ENCODE measurements at places on chromosomes 4 and X.

GRCh38 chr4:133270021-133270570 is 121.0 kb downstream of the PCDH10 start:
- DNase-seq, result peak; percentile 2

- DNase-seq, result no peak
Observed at GRCh38 chr4:183321516-183321915, 710 bp downstream of the CLDN24 start.

- DNase-seq, result peak; percentile 20
Observed at GRCh38 chr4:40401631-40402030, 66.5 kb downstream of the CHRNA9 start.

- DNase-seq, result no peak
Observed at GRCh38 chr4:109111031-109111430, 191.4 kb downstream of the COL25A1 start.

DNA sequence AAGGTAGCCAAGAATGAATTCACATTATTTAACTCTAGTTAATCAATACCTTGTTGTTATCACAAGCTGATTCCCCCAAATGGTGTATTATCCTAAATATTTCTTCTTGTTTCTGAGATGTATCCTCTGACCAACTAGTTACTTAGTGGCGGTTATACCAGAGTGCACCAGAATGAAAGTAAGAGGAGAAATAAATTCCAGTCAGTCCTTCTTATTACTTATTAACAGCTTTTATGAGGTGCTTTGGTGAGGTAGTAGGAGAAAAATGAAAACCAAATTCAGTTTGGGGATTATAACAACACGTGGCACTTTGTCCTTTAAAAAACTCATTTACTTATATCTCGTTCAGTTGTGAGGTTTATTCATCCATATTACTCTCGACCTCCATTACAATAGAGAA is 101.9 kb downstream of the AMMECR1 start:
- DNase-seq, result no peak

GRCh38 chrX:69060631-69061408 is 104.4 kb downstream of the PJA1 start:
- DNase-seq, result peak; percentile 66

DNA sequence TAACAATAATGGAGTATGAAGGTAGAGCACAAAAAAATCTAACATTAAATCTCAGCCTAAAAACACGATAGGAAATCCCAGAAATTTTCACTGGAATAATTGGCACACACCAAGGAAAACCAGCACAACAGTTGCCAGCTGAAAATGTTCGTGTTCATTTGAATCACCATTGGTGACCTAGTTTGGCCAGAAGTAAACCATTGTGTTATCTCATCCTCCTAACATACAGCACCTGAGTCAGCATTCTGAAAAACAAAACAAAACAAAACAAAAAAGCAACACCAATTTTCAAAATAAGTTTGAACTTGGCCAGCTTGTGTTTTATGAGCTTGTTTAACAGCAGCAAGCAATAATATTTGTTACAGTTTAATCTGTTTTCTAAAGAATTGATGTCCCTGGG is 41.1 kb downstream of the UCHL1 start:
- no peak for DNase-seq

GRCh38 chr4:6448476-6449170 is 23.8 kb downstream of the PPP2R2C start:
- DNase-seq, result no peak

DNA sequence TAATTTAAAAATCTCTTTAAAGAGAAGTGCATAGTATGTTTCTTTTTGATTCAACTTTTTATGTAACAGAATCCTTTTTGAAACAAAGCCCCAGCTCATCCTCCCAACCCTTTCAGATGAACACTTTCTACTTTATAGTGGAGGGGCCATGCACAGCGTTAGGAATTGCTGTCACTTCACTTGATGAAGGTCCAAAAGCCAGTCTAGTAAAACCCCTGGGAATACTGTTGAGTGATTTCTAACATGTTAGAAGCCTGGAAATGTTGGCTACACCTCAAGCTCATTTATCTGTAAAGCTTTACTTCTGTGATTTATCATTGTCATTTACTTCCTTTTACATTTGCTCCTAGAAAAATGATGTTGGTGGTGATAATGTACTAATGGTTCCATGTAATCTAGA is 1608.9 kb upstream of the TENM3 start:
- DNase-seq, result no peak

DNA sequence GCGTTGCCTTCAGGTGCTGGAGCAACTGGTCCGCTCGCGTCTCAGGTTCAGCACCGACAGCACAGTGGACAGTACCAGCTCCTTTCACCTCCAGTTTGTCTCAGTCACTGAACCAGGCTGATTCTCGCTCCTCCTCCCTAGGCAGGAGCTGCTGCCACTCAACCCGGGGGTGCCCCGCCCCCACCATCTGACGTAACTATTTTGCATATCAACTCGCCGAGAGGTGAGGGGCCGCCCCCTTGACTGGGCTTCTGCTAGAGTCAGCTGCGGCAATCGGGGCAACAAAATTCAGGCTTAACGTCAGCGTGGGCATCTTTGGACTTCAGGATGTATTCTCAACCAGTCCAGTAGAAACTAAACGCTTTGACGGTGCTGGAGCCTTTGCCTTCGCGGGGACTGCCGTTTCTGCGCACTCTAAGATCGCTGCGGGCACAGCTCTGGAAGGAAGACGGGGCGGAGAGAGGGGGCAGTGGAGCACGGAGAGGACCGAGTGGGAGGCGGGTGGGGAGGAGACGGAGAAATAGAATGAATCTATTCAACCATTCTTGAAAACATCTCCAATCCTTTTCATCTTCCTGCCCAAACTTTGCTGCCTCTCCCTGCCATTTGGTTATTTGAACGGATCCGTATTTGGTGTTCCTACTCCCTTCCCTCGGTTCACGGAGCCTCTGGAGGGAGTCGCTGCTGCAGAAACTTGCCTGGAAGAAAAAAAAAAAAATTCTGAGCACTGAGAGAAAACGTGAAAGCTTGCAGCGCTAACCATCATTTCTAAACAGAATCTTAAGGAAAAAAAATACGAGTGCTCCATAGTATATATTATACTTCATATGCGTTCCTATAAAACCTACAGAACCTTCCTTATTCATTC is at the start of gene FSTL5:
Gene FSTL5 (minus strand): TSS at position 109 of the 868 bp plus-strand sequence. CDS start 52,604 bp downstream, outside the sequence.
- peak; percentile 30 for DNase-seq

DNA sequence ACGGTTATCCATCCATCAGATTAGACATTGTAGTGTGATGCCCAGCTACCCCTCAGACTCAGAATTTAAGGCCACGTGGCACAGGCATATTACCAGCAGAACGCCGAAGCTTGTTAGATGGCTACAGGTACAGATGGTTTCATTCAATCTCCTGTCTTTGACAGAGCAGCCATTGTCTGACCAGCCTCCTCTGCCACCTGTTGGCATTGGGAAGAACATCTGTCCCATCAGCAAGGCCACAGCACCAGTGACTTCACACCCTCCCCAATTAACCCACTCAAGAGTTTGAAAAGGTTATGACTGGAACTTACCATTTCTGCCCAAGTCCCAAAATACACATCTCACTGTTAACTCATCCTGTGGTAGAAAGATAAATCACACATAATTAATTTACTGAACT is 22.0 kb upstream of the PHKA2 start:
- no peak for DNase-seq

Data from fibroblast of pulmonary artery (primary cell).